ENCODE measurements at places on chromosomes 1 and 21. TPM values are rescaled to one million over a fixed set of nuclear protein-coding genes. Genes with fewer than 3 reads are reported as not detected.

PLPPR4 gene
- 0.15 TPM for total RNA-seq

GRCh38 chr1:234699795-234700665, 90.1 kb upstream of the IRF2BP2 start:
- DNase-seq: no peak

GRCh38 chr1:176803596-176803995, 340.6 kb downstream of the PAPPA2 start:
- DNase-seq: no peak

DTL gene
- total RNA-seq: 11.6 TPM

- no peak for DNase-seq
These were observed 144.2 kb downstream of the SYT2 start for GRCh38 chr1:202565890-202566602.

GRCh38 chr1:2840036-2840809, 38.7 kb upstream of the TTC34 start:
- DNase-seq: peak; percentile 18

DNA sequence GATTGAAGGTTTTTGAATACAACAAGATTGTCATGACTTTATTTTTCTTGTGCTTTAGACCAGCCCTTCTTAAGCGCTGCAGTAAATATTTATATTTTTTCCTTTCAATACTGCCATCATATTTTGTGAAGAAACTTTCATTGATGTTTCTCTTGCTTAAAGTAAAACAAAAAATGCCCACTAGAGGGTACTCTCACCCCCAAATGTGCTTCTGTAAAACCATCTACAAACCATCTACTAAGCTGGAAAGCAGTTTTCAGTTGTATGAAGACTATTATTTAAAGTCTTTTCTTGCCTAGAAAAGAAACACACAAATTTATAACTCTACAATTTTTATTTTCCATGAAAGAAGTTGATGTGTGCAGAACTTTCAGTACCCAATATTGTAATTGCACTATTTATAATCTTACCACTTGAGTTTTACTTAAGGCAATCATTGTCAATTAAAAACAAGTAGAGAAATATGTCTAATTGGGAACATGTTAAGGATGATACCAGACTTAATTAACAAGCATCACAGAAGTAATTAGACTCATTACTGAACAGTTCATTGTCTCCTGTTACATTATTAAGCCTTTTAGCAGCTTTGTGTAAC, 10.7 kb downstream of the LEPR start:
- DNase-seq: no peak

CFAP107 gene
- not detected for total RNA-seq

GRCh38 chr21:10627316-10627863, 106.0 kb downstream of the TPTE start:
- no peak for DNase-seq

GRCh38 chr1:157771661-157772425, 5.1 kb downstream of the FCRL2 start:
- DNase-seq: no peak

- no peak for DNase-seq
These were observed 115.0 kb downstream of the NAV1 start for GRCh38 chr1:201653883-201654282.

KRTAP12-2 gene
- not detected for total RNA-seq

- peak; percentile 18 for DNase-seq
These were observed 22.9 kb downstream of the TCP10L start for GRCh38 chr21:32562426-32562825.

- no peak for DNase-seq
These were observed 32.4 kb upstream of the SCCPDH start for GRCh38 chr1:246691622-246692495.

All from endothelial cell (in vitro differentiated cells).